ENCODE measurements at places on chromosomes 12 and 14. TPM values are rescaled to one million over a fixed set of nuclear protein-coding genes. Genes with fewer than 3 reads are reported as not detected.
A peak's percentile ranks its signal among the peaks of the same experiment; 100 is the strongest.

DNA sequence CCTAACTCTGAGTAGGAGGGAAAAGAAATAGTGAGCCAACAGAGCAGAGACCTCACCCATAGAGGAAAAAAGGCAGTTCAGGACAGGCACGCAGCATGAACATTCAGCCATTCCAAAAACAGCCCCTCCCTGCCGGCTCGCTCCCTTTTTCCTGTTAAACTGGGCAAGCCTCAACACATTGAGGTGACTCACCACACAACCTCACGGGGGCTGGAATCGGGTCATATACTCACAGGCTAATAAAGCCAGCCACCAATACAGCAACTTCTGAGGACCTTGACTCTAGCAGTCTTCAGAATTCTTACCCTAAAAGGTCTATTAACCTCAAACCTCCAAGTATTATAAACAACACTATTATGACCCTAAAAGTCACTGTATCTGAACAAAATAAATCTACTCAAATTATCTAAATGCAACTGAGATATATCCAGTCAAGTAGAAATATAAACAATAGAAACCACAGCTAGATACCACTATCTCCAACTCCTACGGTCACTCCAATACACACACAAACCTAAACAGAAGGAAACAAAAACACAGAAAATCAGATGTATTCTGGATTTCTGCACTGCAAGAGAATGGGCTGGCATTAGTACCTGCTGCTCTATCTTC lies 6.3 kb downstream of the YBX3 start:
- peak; percentile 87 for DNase-seq
- no peaks in the 10 kb centered on the region for H3K36me3 ChIP-seq
- H3K4me3 ChIP-seq: no peak overlapping the region
- no peaks in the 10 kb centered on the region for H3K27me3 ChIP-seq

Gene SLC25A47
- not detected for total RNA-seq

Gene LRFN5
- 8.4 TPM for total RNA-seq

GRCh38 chr14:32934073-32934880 lies 4.4 kb upstream of the NPAS3 start:
- no peak overlapping the region for H3K4me3 ChIP-seq
- peak; percentile 35 for DNase-seq
- no peak overlapping the region for H3K27ac ChIP-seq
- peaks cover 46% of the 10 kb centered on the region for H3K27me3 ChIP-seq
- peaks cover 21% of the 10 kb centered on the region for H3K4me1 ChIP-seq

Gene CPSF2
- total RNA-seq: 57.5 TPM

Gene MSI1
- 3.3 TPM for total RNA-seq

Gene SERPINA1
- total RNA-seq: 3.3 TPM

Gene FAM90A1
- not detected for total RNA-seq

DNA sequence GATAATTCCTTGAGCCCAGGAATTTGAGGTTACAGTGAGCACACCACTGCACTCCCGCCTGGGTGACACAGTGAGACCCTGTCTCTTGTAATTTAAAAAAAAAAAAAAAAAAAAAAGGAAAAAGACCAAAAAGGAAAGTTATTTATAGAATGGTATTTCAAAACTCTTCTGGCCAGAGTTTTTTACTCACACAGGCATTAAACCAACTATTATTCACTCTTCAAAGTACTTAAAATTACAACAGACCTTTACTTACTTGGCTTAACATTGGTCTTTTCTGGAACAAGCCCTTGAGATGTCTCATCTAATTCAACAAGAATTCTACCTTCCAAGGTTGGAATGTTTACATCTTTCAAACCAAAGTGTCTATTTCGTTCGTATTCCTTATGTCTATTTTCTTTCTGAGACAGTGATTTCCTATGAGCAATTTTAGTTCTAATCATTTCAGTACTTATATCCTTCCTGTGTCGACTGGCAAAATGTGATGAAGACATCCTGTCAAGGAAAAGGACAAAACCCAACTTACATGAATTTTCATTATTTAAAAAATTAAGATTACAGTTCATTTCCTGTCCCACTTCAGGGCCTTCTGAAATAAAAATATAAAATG lies 2.6 kb downstream of the DLGAP5 start:
- H3K27me3 ChIP-seq: no peaks in the 10 kb centered on the region
- H3K4me3 ChIP-seq: no peak overlapping the region

- H3K4me1 ChIP-seq: peaks cover 6% of the 10 kb centered on the region
- DNase-seq: no peak
- H3K36me3 ChIP-seq: peaks cover 61% of the 10 kb centered on the region
- H3K27me3 ChIP-seq: no peaks in the 10 kb centered on the region
- H3K4me3 ChIP-seq: no peak overlapping the region
Measured at GRCh38 chr12:304805-305204, 42.2 kb upstream of the SLC6A13 start.

GRCh38 chr12:123815968-123816367 lies 53.9 kb downstream of the DNAH10 start:
- no peak for DNase-seq
- H3K27ac ChIP-seq: no peak overlapping the region
- no peaks in the 10 kb centered on the region for H3K4me1 ChIP-seq
- no peaks in the 10 kb centered on the region for H3K27me3 ChIP-seq

- no peak overlapping the region for H3K4me3 ChIP-seq
- H3K27ac ChIP-seq: no peak overlapping the region
- no peaks in the 10 kb centered on the region for H3K36me3 ChIP-seq
Measured at GRCh38 chr14:81324011-81324410, 76.1 kb downstream of the STON2 start.

DNA sequence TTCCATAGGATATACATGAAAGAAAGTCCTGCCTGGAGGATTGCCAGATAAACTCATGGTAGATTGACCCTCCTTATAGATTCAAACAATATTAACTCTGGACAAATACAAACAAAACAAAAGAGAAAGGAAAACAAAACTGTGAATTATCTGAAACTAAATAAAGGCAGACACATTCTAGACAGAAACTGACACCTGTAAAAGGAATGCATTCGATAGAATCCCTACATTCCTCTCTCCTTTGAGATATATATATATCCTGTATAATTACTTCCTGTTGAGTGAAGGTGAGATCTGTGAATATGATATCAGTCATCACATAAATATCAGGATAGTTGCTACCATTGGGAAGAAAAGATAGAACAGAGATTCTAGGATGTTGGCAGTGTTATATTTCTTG lies 948.4 kb upstream of the ATXN7L3B start:
- H3K27me3 ChIP-seq: no peaks in the 10 kb centered on the region
- H3K36me3 ChIP-seq: no peaks in the 10 kb centered on the region
- no peak for DNase-seq
- H3K4me1 ChIP-seq: no peaks in the 10 kb centered on the region
- H3K4me3 ChIP-seq: no peak overlapping the region
- no peak overlapping the region for H3K27ac ChIP-seq

GRCh38 chr12:19908830-19909229 lies 459.5 kb upstream of the PDE3A start:
- no peak overlapping the region for H3K27ac ChIP-seq
- H3K4me3 ChIP-seq: no peak overlapping the region
- H3K4me1 ChIP-seq: no peaks in the 10 kb centered on the region
- H3K36me3 ChIP-seq: no peaks in the 10 kb centered on the region

DNA sequence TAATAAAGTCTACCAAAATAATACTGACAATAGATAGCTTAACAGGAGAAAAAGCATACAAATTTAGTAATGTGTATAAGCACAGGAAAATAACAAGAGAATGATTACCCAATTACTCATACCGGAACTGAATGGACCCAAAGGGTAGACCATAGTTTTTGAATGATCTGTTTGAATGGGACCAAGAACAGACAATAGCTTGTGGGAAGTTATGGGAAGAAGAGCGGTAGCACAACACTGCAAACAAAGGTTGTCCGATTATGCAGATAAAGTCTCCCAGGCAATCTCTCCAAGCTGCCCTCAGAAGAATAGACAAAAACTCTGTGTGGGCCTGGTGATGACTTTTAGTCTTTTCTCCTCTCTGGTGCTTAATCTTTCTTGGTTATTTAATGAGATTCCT lies 96.6 kb upstream of the NEDD1 start:
- no peaks in the 10 kb centered on the region for H3K36me3 ChIP-seq
- no peaks in the 10 kb centered on the region for H3K27me3 ChIP-seq
- DNase-seq: no peak
- no peak overlapping the region for H3K27ac ChIP-seq
- no peak overlapping the region for H3K4me3 ChIP-seq

- H3K4me1 ChIP-seq: no peaks in the 10 kb centered on the region
- H3K27ac ChIP-seq: no peak overlapping the region
- no peak overlapping the region for H3K4me3 ChIP-seq
- H3K27me3 ChIP-seq: no peaks in the 10 kb centered on the region
- DNase-seq: no peak
- no peaks in the 10 kb centered on the region for H3K36me3 ChIP-seq
Measured at GRCh38 chr14:23248601-23249000, 10.9 kb downstream of the RNF212B start.

- H3K4me1 ChIP-seq: peaks cover 7% of the 10 kb centered on the region
- H3K27me3 ChIP-seq: no peaks in the 10 kb centered on the region
- no peak for DNase-seq
- no peak overlapping the region for H3K4me3 ChIP-seq
Measured at GRCh38 chr14:105494606-105494929, 3.5 kb downstream of the TEDC1 start.

Gene GNS
- total RNA-seq: 584 TPM

- H3K27ac ChIP-seq: no peak overlapping the region
- H3K36me3 ChIP-seq: no peaks in the 10 kb centered on the region
- no peak for DNase-seq
- no peaks in the 10 kb centered on the region for H3K4me1 ChIP-seq
- H3K27me3 ChIP-seq: no peaks in the 10 kb centered on the region
Measured at GRCh38 chr12:28998662-28999120, 150.4 kb upstream of the FAR2 start.

DNA sequence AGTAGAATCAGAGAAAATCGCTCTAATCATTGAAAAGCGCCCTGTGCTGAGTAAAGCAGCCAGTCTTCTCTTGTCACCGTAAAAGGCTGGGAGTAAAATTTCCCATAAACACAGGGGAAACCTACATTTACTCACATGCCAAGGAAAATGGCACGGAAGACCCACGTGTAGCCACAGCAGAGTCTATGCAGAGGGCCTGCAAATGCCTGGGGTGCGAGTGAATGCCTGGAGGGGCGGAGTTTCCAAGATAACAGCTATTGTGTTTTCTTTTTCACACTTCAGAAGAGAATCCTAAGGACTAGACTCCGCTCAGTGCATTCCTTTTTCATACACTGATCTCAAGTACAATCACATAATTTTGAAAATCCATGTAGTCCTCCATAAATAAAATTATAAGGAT lies 159.9 kb upstream of the FOXN3 start:
- no peaks in the 10 kb centered on the region for H3K36me3 ChIP-seq
- no peak overlapping the region for H3K4me3 ChIP-seq
- peaks cover 13% of the 10 kb centered on the region for H3K4me1 ChIP-seq
- DNase-seq: no peak

Gene PCBP2
- total RNA-seq: 709 TPM

GRCh38 chr12:27686147-27686546 lies 10.1 kb upstream of the REP15 start:
- no peak overlapping the region for H3K27ac ChIP-seq
- DNase-seq: no peak
- H3K4me1 ChIP-seq: no peaks in the 10 kb centered on the region
- H3K36me3 ChIP-seq: peaks cover 78% of the 10 kb centered on the region

- no peaks in the 10 kb centered on the region for H3K27me3 ChIP-seq
- no peaks in the 10 kb centered on the region for H3K36me3 ChIP-seq
- H3K4me1 ChIP-seq: peaks cover 33% of the 10 kb centered on the region
- H3K4me3 ChIP-seq: no peak overlapping the region
- DNase-seq: no peak
- H3K27ac ChIP-seq: no peak overlapping the region
Measured at GRCh38 chr12:52206304-52207040, 14.7 kb upstream of the KRT80 start.

DNA sequence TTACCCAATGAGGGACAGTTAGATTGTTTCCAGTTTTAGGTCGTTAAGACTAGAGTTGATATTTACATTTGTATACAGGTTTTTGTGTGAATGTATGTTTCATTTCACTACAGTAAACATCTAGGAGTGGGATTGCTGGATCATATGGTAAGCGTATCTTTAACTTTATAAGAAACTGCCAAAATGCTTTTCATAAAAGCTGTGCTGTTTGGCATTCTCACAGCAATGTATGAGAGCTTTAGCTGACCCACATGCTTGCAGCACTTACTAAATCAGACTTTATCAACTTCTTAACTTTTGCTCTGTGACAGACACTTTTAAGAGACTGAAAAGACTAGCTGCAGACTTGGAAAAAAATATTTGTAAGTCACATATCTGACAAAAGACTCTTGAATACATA lies 262.5 kb upstream of the PELI2 start:
- no peaks in the 10 kb centered on the region for H3K4me1 ChIP-seq
- H3K36me3 ChIP-seq: no peaks in the 10 kb centered on the region
- H3K27me3 ChIP-seq: no peaks in the 10 kb centered on the region
- H3K27ac ChIP-seq: no peak overlapping the region

GRCh38 chr14:105529569-105530284 lies 3.3 kb downstream of the TMEM121 start:
- DNase-seq: peak; percentile 41
- H3K4me1 ChIP-seq: peaks cover 32% of the 10 kb centered on the region

GRCh38 chr12:109134186-109134917 lies 18.0 kb downstream of the ACACB start:
- no peaks in the 10 kb centered on the region for H3K27me3 ChIP-seq
- no peaks in the 10 kb centered on the region for H3K36me3 ChIP-seq
- no peak for DNase-seq
- H3K27ac ChIP-seq: peak overlapping the region; percentile 59
- peaks cover 50% of the 10 kb centered on the region for H3K4me1 ChIP-seq
- H3K4me3 ChIP-seq: no peak overlapping the region

GRCh38 chr12:90211017-90211416 lies 502.4 kb upstream of the ATP2B1 start:
- H3K4me1 ChIP-seq: no peaks in the 10 kb centered on the region
- no peak for DNase-seq
- no peak overlapping the region for H3K4me3 ChIP-seq
- H3K27me3 ChIP-seq: no peaks in the 10 kb centered on the region

DNA sequence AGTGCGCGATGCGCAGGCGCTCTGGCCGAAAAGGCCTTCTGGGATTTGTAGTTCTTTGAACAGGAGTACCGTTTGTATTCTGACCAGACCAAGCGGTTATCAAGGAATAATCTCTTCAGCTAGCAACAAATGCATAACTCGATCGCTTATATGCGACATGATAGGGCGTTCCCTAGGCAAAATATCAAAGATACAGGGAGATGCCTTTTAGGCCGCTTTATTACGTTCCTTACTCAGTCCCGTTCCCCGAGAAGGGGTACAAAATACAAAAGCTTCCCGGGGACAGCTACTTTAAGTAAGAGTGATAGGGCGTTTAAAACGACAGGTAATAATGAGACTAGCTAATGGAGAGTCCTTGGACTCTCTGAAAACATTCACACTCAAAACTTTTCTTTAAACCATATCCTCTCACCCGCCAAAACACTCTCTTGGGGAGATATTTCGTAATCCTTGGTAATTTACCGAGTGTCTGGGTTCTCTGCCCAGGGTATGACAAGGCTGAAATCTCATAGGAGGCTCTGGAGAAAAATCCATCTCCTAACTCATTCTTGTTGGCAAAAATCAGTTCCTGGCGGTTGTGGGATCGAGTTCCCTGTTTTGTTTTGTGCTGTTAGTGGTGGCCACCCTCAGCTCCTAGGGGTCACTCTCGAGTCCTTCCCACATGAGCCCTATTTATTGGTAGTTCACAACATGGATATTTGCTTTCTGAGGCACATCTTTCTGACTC lies 412 bp upstream of the SNW1 start:
- peak overlapping the region; percentile 94 for H3K27ac ChIP-seq
- H3K36me3 ChIP-seq: no peaks in the 10 kb centered on the region
- peaks cover 39% of the 10 kb centered on the region for H3K4me1 ChIP-seq

Data from adrenal gland (tissue), 19 donors.